ENCODE measurements at places on chromosomes 1 and 21.

- no peak for DNase-seq
Observed at GRCh38 chr21:28018741-28019669, 973.7 kb downstream of the LTN1 start.

DNA sequence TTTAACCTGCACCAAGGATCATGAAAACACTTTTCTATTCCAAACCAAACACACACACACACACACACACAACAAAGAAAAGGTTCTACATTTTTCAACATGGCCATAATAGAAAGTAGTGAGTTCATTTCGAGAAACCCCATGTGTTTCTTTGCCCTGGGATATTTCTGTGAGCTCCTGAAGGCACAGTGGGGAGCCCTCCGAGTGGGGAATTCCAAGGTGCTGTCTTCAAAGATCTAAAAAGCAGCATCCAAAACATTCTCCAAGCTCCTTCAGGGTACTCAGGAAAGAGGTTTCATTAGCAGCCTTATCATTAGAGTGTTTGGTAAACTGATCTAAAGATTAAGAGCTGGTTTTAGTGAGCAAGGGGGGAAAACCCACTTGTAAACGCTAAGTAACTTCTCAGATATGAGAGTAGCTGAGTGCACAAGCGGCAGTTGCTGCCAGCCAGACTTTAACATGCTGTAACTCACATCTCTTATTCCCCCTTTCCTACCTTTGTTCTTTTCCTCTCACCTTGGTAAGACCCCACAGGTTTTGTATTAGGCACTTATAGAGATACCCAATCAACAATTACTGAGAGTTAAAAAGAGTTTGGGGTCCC, 38.3 kb downstream of the ZC3H11B start:
- no peak for DNase-seq

- no peak for DNase-seq
Observed at GRCh38 chr1:92934395-92935378, 26.6 kb downstream of the DIPK1A start.

DNA sequence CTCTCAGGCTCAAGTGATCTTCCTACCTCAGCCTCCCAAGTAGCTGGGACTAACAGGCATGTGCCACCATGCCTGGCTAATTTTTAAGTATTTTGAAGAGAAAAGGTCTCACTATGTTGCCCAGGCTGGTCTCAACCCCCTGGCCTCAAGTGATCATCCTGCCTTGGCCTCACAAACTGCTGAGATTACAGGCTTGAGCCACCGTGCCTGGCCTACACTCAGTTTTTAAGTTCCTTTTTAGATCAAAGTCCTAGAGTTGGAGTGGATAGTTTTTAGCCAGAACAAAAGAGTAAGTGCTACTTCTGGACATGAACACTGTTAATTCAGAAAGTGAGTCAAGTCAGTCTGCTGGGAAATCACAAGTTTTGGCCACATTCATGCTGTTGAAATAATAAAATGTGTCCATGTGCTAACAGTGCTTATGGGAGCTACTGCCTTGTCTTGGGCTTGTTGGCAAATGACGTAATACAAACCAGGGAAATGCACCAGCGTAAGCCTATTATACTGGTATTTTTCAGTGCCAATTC, 84.2 kb downstream of the NDUFS5 start:
- DNase-seq = peak; percentile 84

DNA sequence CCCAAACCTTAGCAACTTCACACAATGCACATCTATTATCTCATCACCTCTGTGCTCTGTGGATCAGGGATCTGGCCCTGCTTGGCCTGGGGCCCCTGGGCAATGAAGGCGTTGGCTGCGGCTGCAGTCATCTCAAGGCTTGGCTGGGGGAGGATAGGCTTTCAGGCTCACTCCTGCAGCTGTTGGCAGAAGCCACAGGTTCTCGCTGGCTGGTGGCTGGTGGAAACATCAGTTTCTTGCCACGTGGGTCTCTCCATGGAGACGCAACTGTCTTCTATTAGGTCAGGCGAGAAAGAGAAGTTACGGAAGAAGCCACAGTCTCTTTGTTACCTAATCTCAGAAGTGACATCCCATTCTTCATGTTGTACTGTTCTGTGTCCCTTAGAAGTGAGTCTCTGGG, 3.6 kb upstream of the NPPA start:
- peak; percentile 56 for DNase-seq

DNA sequence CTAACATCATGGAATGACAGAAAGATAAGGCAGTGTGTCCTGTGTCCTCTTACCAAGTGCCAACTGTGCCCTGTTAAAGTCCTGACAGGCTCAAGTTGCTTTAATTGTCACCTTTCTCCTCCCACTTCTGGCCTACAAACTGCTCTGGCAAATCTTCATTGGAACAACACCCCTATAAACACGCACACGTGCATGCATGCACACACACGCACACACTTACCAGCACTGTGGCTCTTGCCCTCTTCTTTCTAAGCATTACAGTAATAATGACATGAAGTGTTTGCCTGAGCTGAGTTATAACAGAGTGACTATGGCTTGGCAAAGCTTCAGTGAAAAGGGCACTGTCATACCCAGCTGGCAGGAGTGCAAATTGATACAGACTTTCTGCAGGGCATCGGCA, 82.3 kb upstream of the SYT6 start:
- DNase-seq = no peak

- DNase-seq = no peak
Observed at GRCh38 chr1:13487143-13487868, 26.5 kb downstream of the LRRC38 start.

DNA sequence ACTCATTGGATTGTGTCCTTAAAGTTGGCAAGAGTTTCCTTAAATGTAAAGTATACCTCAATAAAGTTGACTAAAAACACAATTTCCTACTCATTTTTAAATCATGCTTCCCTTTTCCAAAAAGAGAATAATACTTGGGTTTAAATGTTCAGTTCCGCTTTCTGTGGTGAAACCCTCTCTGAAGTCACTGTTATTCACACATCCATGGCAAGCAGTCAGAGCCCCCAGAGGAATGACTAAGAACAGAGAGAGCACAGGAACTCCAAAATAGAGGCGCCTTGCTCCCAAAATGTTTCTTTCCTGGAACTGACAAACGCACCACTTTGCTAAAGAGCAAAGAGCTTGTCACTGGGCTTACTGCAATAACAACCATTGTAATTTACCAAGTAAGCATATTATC, 142.5 kb downstream of the TIAM1 start:
- peak; percentile 91 for DNase-seq

- DNase-seq = no peak
Observed at GRCh38 chr1:225651872-225652728, 823 bp downstream of the ENAH start.

- DNase-seq = no peak
Observed at GRCh38 chr21:39055167-39055767, 128.0 kb downstream of the PSMG1 start.

DNA sequence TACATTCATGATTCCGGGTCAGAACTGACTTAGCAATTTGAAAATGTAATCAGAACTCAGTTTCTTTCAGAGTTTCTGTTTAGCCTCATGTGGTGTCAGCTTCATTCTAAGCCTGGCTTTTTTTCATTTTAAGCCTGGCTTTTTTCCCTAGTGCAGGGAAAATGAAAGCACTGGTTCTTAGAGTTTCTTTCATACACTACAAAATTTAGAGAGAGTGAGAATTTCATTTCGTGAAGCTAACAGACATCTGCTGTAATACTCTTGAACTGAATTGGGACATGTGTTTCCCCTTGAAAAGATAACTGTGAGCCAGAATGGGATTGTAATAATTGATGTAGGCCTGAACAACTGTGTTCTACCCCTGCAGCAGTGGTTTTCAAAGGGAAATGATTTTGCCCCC, 95.3 kb upstream of the KIAA0040 start:
- no peak for DNase-seq

GRCh38 chr1:155007251-155007828, 4.7 kb downstream of the ZBTB7B start:
- DNase-seq = no peak

- DNase-seq = no peak
Observed at GRCh38 chr1:172040466-172040865, 199.2 kb downstream of the DNM3 start.

- DNase-seq = no peak
Observed at GRCh38 chr1:37315371-37315846, 159.0 kb upstream of the ZC3H12A start.

GRCh38 chr1:2570332-2570731, 14.2 kb downstream of the TNFRSF14 start:
- DNase-seq = no peak

- DNase-seq = no peak
Observed at GRCh38 chr1:150511985-150512660, 3.4 kb upstream of the FALEC start.

GRCh38 chr1:81420760-81421159, 380.0 kb upstream of the ADGRL2 start:
- DNase-seq = no peak

- no peak for DNase-seq
Observed at GRCh38 chr1:10724052-10724494, 72.4 kb downstream of the CASZ1 start.

- DNase-seq = no peak
Observed at GRCh38 chr1:110602466-110602865, 3.7 kb downstream of the KCNA2 start.

DNA sequence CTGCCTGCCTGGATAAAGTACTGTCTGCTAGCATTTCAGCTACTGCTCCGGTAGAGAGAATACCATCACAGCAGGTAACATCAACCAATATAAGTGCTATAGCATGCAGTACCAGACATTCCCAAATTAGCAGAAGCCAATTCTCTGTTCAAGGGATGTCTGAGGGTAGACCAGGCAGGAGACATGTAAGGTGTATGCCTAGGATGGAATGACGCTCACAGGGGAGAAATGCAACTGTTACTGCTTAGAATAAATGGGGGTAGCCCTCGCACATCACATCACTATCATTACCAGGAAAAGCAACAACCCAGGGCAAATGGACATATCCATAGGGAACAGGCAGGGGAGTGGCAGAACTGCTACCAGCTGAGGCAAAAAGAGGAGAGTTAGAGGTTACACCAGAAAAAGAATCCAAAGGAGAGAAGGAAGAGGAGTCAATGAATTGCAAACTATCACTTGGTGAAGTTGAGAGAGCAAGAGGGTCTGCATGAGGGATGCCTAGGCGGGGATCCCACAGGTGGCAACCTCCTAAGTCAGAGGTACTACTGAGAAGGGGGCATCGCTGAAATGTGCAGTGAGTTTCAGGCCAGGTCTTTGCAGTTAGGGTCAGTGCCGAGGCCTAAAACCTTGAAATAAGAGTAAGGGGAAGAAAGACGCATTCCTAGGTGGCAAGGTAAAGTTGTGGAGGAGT, 1.1 kb downstream of the UBE2Q1 start:
- no peak for DNase-seq

DNA sequence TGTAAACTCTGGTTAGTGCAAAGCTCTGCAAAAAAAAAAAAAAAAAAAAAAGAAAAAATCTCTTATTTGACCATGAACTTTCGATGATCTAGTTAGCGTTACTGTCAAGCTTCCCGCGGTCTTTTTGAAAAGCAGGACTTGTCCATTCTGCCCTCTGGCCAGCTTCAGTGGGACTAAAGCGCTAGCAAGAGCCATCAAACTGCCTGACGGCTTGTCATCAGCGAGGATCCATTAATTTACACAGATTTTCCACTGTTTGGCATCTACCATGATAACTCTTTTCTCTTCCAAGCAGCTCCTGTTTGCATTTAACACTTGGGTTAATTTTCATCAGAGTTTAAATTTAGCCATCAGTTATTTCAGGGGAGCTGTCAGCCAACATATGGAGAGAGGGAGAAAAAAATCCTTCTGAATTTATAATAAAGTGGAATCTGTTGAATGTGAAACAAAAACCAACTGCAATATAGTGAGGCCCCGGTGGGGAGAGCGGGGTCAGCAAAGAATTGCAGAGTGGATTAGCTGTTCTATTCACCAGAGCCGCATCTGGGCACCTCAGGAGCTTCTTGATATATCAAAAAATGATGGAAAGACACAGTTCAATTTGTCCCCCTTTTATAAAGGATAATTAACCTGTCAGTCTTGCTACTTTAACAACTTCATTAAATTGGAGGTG, 298.2 kb downstream of the SPATA17 start:
- DNase-seq = no peak

DNA sequence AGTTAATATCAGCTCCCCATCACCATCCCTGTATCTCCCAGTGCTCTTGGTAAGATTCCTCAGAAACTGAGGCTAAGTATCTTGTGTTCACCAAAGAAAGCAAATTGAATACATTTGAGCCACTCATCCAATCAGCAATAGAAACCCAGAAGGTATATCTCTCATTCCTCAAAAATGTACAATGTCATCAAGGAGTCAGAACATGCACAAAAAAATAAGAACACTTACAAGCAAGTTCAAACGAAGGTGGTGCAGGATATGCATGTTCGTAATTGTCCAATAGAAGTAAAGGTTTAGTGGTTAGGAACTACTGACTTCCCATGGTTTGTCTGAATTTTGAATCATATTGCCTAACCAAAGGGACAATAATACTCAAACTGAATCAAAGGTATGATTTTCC, 24.3 kb downstream of the RXRG start:
- DNase-seq = no peak

GRCh38 chr1:245503548-245503947, 348.8 kb downstream of the KIF26B start:
- no peak for DNase-seq

DNA sequence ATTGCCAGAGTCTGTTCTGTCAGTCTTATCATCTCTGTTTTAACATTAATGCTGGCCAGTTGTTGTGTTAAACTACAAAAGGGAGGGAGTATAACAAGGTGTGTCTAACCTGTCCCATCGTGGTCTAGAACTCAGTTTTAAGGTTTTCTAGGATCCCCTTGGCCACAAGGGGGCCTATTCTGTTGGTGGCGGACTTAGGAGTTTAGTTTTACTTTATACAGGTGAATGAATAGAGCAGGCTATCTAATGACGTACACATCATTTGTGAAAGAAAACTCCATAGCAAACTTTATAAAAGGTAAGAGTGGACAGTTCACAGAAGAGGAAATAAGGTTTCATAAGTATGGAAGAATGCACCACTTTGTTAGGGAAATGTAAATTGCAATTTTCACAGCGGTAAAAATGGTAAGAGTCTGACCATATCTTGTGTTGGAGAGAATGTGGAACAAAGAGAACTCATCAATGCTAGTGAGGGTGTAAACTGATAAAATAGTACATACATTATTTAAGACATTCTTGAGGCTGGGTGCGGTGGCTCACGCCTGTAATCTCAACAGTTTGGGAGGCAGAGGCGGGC, 2.5 kb upstream of the ATF6 start:
- DNase-seq = no peak

Measured in inflammatory macrophage treated with lipopolysaccharide for 1 hour (primary cell).